ENCODE measurements at places on chromosomes 13 and 19. TPM values are rescaled to one million over a fixed set of nuclear protein-coding genes. Genes with fewer than 3 reads are reported as not detected.

GRCh38 chr13:69243366-69243765 is 864.3 kb upstream of the ATXN8OS start:
- peak; percentile 58 for DNase-seq

DNA sequence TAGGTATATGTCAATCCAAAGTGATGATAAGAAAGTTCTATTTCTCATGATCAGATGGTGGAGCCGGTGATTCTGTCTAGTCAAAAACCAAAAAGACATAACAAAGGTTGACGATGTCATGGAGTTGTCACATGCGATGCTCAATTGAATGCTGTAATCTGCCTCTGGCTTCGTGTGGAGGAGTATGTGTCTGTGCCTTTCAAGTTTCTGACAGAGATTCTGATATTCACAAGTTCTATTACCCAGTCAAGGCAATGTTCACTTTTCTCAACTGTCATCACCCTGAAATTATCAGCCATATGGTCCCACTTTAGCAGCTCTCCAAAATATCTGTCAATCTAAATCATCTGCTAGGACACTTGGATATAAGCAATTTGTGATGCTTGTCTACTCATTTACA is 367.6 kb upstream of the PRR20A start:
- DNase-seq = no peak

- no peak for DNase-seq
These were observed 1947.1 kb downstream of the OLFM4 start for GRCh38 chr13:54975676-54976075.

Gene SOX1
- not detected for total RNA-seq

DNA sequence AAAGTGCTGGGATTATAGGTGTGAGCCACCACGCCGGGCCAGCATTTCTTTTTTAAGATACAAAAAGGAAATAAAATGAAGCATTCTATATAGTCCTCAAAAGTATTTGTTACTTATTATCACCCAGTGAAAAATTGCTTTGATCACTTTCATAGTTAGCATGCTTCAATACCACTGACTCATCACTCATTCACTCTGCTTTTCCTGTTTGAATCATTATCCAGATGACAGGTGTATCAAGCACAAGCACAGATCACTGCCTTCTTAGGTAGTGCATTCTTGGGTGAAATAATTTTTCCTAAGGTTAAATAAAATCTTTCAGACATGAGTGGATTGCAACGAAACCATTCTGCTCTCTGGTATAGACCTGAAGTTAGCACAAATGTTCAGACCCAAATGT is 35.8 kb upstream of the SPART start:
- DNase-seq = no peak

- peak; percentile 79 for DNase-seq
These were observed 2.1 kb downstream of the CILP2 start for GRCh38 chr19:19540064-19540714.

DNA sequence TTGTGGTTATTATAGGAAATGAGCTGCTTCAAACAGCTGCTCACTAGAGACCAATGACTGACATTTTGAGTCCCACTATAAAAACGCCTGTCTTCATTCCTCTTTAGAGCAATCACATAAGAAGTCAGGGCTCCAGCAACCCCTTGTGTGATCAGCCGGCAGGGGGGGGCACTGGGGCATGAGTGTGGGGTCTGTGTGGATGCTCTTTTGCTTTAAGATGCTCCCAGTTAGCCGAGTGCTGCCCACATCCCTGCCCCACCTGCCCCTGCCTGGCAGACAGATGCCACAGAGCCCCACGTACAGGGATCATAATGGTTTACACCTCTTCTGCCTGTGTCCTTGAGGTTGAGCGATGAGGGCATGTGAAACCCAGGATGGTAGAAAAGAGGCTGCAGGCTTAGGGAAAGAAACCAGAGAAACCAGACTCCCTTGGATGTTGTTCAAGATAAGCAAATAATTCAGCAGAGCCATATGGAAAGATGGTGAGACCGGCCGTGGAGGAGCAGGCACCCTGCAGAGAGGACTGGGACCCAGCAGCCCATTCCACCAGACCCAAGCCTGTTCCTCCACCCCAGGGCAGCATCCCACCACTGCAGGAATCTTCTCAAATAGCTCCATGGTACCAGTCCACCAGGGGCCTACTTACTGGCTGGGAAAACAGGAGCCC is 55.4 kb downstream of the CHST8 start:
- no peak for DNase-seq

Gene ZNF578
- total RNA-seq = 3.4 TPM

All from mucosa of gallbladder (tissue), 1 donor.